Right renal cortex interstitium (tissue), 3 donors: ENCODE measurements at places on chromosomes 2 and 18. TPM values are rescaled to one million over a fixed set of nuclear protein-coding genes. Genes with fewer than 3 reads are reported as not detected.

- no peak for DNase-seq
Measured at GRCh38 chr2:42965196-42965595, 172.8 kb upstream of the HAAO start.

GRCh38 chr2:237935740-237936452, 30.9 kb upstream of the UBE2F start:
- DNase-seq: no peak

- no peak for DNase-seq
Measured at GRCh38 chr2:101479328-101479727, 4.4 kb upstream of the RFX8 start.

DNA sequence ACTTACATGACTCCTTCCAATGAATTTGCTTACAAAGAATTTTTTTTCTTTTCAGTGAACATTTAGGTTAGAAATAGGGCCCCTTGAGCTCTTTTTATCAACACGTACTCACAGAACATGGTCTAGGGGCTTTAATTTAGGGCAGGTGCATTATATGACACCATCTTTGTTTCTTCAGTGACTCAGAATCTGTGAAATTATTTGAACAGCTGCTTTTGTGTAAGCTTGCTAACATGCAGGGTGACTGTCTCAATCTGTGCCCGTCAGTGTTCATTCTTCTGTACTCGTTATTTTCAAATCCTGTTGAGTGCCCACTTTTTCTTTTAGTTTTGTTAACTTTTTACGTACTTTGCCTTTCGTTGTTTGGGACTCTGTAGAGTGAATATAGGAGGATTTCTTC, 52.8 kb upstream of the CABYR start:
- DNase-seq: no peak

Gene CD8B2
- polyA plus RNA-seq: 0.18 TPM
